ENCODE measurements at places on chromosomes 16 and 17.

- no peak for DNase-seq
These were observed 23.0 kb downstream of the KATNB1 start for GRCh38 chr16:57758331-57759117.

- DNase-seq = peak; percentile 46
These were observed 32.1 kb downstream of the CCDC40 start for GRCh38 chr17:80068301-80069222.

DNA sequence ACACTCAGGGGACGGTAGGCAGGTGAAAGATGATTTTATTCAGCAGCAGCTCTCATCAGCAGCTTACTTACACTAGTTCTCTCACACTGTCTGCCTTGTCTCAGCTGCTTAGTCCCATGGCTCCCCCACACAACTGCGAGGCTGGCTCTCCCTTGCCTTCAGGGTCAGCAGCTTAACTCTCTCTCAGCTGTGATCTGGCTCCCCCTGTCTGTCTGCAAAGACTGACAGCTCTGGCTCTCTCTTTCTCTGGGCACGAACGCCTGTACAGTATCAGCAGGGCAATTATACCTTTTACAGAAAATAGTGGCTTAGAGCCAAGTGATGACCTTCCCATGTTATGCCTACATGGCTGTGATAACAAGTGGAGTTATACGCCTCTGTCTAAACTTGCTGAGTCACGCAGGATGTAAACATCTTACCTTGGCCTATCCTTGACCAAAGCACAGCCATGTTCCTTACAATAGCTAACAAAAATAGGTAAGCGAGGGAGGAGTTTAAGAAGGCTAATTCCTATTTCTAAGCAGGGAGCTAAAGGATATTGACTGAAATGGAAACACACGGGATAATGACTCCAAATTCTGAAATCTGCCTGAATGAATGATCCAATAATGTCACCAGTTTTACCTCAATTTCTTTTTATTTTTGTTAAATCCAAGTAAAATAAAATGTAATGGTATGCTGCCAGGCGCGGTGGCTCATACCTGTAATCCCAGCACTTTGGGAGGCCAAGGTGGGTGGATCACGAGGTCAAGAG lies 1.1 kb upstream of the NDUFAB1 start:
- DNase-seq = peak; percentile 73

DNA sequence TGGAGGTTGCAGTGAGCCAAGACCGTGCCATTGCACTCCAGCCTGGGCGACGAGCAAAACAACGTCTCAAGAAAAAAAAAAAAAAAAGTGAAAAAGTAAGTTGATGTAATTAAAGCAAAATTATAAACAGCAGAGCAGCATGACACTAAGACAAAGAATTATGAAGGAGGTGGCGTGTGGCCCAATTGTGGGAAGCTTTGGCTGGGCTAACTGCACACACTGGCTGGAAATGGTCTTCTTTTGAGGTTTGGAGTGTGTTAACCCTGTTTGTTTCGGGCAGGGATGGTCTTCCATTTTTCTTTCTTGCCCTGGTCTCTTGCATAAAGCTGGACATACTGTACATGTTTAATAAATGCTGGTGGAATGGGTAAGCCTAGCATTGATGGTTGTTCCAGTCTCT lies 54.8 kb downstream of the RAP1GAP2 start:
- no peak for DNase-seq

- DNase-seq = no peak
These were observed 37.2 kb downstream of the SMPD3 start for GRCh38 chr16:68411086-68411485.

GRCh38 chr17:53227514-53227913 lies 595.2 kb upstream of the KIF2B start:
- DNase-seq = no peak

DNA sequence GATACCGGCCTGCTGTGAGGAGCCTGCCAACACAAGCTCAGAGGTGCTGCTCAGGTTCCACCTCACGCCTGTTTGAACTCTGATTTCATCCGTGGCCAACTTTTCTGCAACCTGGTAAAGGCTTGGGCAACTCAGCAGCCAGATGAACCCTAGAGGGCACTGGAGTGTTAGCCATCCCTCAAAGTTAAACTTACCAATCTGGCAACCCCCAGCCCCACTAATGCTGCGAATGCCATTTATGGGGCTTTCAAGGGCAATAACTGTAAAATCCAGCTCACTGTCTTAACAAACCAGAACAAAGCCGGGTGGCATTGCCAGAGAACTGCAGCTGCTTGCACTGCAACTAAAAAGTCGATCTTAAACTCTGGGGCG lies 105.5 kb downstream of the AXIN2 start:
- DNase-seq = no peak

GRCh38 chr16:17850581-17851250 lies 380.0 kb upstream of the XYLT1 start:
- no peak for DNase-seq

- peak; percentile 84 for DNase-seq
These were observed at the start of gene FAM222B for GRCh38 chr17:28842282-28843012. TSS of gene FAM222B (minus strand) at chr17:28842790. CDS start at chr17:28766667, 76,123 bp downstream.

- DNase-seq = peak; percentile 21
These were observed 20.7 kb downstream of the TXNDC11 start for GRCh38 chr16:11721781-11722467.

GRCh38 chr16:10980813-10981212 lies 36.4 kb downstream of the CLEC16A start:
- no peak for DNase-seq

GRCh38 chr16:59339871-59340270 lies 605.8 kb upstream of the GOT2 start:
- DNase-seq = no peak

DNA sequence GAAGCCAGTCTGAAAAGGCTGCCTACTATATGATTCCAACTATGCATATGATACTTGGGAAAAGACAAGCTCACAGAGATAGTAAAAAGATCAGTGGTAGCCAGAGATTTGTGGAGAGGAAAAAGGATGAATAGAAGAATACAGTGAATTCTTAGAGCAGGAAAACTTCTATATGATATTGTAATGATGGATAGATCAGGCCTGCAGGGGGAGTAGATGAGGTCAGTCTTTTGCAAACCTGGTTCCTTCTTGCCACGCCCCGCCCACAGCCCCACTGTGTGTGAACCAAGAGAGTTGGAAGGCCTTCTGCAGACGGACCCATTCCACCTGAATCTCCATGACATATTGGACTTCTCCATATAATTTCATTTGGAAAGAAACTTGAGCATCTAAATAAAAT lies 761 bp upstream of the CCL8 start:
- DNase-seq = peak; percentile 16

GRCh38 chr16:30063893-30064728 lies 1.4 kb upstream of the ALDOA start:
- peak; percentile 81 for DNase-seq

- no peak for DNase-seq
These were observed 19.3 kb downstream of the CDH1 start for GRCh38 chr16:68756239-68756915.

- DNase-seq = no peak
These were observed 18.8 kb downstream of the WNT9B start for GRCh38 chr17:46869975-46870803.

- DNase-seq = no peak
These were observed 180.9 kb upstream of the TOX3 start for GRCh38 chr16:52727849-52728248.

DNA sequence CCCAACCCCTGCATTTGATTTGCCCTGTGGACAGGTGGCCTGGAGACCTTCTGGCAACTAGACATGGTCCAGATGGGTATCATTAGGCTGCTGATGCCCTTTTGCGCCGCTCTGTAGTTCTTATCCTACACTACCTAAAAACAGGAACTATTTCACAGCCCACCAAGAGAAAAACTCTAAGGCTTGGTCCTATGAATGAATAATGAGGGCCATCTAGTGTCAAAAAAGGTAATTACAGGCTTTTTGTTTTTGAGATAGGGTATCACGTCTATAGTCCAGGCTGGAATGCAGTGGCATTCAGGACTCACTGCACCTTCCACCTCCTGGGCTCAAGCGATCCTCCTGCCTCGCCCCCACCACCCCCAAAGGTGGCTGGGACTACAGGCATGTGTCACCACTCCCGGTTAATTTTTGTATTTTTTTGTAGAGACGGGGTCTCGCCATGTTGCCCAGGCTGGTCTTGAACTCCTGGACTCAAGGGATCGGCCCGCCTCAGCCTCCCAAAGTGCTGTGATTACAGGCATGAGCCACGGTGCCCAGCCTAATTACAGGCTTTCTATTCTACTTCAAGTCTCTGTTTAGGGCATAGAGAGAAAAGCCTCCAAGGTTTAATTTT lies 20.9 kb downstream of the COIL start:
- DNase-seq = peak; percentile 91

DNA sequence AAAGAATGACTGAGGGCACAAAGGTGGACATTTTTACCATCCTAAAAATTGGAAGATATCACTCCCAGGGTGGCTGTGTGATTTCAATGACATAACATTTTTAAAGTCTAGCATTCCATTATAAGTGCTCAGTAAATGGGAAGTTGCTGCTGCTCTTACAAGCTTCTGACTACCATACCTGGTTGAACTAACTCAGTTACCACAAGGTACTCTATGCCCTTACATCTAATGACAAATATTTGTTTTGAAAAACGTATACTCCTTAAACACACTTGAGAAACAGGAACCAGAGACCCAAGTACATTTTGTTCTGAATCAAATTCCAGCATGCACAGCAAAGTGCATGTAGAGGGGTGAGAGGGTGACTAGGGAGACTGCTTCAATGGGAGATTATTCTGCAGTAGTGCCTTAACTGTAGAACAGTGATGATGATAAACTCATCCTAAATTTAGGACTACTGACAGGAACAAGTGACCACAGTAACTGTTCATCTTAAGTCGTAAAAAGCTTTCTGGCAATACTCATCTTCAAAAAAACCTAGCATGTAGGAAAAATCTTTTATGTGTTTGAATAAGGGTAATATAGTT lies 83.5 kb downstream of the KANSL1 start:
- no peak for DNase-seq

DNA sequence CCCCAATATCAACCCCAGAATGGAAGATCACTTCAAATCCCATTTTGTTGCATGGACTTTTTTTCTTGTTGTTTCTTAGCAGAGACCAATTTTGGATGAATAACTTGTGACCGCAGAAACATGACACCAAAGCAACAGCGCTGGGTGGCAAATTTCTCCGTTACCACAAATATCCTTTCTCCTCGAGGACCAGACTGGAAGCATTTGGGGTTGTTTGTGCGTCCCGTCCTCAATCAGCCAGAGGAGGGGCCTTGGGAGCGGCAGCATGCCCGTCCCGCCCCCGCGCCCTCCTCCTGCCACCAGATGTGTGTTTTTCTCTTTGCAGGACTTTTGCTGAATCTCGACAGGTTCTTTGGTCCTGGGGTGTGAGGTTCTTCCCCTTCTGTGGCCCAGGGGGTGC lies 282.5 kb upstream of the FOXF1 start:
- no peak for DNase-seq

GRCh38 chr16:14117051-14117450 lies 45.9 kb downstream of the MRTFB start:
- no peak for DNase-seq

DNA sequence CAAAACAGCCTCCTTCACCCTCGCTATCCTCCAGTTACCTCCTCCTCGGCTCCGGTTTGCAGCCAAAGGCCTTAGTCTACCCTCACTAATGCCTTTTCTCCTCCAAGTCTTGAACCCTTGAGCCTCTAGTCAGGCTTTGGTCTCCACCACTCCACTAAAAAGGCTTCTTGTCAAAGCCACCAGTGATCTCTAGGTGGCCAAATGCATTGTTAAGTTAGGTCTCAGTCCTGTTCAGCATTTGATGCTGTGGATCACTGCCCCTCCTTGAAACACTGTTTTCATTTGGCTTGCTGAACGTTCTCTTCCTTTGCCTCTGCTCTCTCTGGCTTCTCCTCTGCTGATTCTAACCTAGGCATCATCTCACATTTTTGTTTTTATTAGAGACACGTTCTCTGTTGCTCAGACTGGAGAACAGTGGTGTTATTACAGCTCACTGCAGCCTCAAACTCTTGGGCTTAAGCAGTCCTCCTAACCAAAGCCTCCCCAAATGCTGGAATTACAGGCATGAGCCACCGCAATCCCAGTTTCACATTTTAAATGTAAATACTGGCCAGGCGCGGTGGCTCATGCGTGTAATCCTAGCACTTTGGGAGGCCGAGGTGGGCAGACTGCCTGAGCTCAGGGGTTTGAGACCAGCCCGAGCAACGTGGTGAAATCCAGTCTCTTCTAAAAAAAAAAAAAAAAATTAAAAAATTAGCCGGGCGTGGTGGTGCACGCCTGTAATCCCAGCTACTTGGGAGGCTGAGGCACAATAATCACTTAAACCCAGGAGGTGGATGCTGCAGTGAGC lies 1.1 kb downstream of the SGF29 start:
- DNase-seq = no peak

DNA sequence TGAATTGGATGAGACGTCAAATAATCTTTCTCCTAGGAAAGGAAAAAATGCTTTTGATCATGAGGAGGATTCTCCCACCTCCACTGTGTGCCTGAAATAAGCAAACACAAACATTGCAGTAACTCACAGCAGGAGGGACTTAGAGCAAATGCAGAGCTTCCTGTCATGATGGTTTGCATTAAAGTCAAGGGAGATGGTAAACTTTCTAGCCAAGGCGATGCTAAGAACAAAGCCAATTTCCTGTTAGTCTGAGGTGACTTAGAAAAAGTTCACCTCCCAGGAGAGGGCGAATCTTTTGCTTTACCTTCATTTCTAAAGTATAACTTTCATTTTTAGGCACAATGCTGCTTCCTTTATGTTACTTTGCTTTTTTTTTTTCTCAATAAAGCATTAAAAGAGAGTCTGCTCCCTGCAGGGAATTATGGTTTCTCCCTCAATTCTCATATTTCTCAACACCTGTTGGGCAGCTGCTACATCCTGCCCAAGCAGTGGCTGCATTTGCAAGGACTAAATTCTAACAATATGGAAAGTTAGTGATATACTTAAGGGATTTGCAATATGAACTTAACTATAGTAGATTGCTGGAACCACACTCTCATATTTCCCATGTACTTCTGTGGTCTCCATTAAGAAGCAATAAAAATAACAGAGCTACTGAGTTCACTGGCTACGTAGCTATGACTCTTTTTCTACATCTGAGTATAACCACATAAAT lies 175.6 kb downstream of the PCTP start:
- DNase-seq = no peak

GRCh38 chr17:67770539-67770938 lies 52.8 kb downstream of the NOL11 start:
- no peak for DNase-seq

DNA sequence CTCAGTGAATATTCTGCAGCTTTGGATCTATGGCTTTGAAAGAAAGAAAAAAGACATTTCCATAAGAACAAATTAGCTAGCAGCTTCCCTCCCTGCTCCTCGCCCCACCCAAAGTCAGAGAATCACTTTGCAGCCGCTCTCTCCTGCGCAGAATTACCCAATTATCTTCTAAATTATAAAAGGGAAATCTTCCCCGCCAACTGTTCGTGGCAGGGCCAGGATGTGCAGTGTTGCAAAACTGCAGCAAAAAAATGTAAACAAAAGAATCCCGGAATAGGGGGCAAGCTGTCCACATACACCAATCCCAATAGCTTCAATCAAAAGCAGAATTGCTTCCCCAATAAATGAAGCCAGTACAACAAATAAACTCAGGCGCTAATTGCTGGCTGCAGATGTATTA lies 510.6 kb downstream of the RBFOX1 start:
- no peak for DNase-seq

DNA sequence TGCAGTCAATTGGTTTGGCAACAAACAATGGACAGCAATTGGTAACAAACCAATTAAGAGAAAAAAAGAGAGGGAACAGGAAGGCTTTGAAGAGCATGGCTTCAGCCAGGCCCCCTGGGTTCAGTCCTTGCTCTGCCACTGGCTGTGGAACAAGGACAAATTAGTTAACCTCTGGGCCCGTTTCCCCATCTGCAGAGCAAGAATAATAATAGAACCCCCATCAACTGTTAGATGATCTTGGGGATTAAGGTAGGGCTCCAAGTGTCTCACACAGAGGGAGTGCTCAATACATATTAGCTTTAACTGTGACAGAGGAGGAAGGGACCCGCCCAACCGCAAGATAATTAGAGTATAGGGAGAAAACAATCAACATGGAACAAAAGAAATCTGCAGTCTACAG lies 55.2 kb downstream of the PECAM1 start:
- no peak for DNase-seq
